ENCODE measurements at places on chromosomes 2 and 18.

DNA sequence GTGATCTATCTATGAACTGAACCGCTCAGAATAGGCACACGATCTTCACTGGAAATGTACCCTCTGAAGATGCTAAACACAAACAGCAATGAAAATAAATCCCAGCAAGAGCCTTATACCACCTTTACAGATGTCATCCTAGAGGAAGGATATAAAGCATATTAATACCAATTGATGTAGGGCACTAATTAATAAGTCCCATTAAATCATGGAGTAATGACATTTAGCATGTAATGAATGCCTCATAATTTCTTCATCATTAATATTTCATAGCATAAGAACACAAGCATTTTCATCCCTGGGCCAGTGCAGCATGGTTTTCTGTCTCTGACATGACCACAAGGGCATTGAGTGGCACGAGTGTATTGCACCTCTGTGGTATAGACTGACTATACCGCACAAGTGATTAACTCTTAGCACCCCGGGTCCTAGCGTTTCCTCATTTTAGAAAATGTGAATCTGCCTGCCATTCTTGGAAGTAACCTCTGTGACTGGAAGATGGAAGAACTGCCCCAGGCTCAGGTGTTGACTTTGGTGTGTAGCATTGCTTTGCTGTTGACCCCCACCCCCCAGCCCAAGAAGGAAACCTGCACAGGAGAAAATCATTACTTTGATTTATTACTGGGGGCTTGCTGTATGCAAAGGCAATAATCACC, 1.4 kb upstream of the TMEM178A start:
- DNase-seq: no peak

GRCh38 chr2:44351676-44352075, 9.6 kb downstream of the PREPL start:
- no peak for DNase-seq

GRCh38 chr18:6056171-6056910, 161.0 kb upstream of the TMEM200C start:
- DNase-seq: peak; percentile 79

GRCh38 chr2:57296795-57297517, 749.6 kb upstream of the VRK2 start:
- peak; percentile 2 for DNase-seq

- DNase-seq: peak; percentile 62
Observed at GRCh38 chr2:96407041-96407918, 71.7 kb downstream of the NCAPH start.

DNA sequence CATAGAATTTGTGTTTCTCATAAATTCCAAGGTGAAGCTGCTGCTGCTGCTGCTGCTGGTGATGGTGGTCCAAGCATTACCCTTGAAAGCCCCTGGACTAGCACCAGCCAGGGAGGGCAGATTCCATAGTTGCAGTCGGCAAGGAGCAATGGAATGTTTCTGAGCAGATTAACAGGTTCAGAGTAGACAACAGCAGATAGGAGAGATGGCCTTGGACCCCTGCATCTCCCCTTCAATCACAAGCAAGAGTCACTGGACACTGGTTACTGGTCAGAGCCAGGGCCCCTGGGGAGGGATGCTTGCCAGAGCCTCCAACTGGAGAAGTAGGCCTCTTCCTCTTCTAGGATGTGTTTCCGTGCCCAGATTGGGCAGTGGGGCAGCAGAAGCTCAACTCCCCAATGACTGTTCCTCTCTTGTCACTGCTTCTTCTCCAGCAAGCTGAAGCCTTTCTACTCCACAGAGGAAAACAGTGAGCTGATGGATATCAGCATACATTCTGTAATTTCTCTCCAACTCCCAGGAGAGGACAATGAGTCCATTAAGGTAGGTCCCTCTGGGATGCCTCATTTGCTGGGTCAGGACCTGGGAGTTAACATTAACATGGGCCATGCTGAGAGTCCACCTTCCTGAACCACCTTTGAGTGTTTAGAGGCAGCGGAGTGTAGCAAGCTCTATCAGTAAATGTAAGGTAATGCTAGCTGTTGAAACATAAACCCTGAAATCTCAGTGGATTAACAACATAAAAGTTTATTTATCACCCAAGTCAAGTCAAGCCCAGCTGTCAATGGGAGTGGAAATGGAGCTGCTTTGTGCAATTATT, 35.3 kb downstream of the MROH2A start:
- no peak for DNase-seq

GRCh38 chr2:100971221-100971620, 30.9 kb upstream of the RPL31 start:
- DNase-seq: no peak

DNA sequence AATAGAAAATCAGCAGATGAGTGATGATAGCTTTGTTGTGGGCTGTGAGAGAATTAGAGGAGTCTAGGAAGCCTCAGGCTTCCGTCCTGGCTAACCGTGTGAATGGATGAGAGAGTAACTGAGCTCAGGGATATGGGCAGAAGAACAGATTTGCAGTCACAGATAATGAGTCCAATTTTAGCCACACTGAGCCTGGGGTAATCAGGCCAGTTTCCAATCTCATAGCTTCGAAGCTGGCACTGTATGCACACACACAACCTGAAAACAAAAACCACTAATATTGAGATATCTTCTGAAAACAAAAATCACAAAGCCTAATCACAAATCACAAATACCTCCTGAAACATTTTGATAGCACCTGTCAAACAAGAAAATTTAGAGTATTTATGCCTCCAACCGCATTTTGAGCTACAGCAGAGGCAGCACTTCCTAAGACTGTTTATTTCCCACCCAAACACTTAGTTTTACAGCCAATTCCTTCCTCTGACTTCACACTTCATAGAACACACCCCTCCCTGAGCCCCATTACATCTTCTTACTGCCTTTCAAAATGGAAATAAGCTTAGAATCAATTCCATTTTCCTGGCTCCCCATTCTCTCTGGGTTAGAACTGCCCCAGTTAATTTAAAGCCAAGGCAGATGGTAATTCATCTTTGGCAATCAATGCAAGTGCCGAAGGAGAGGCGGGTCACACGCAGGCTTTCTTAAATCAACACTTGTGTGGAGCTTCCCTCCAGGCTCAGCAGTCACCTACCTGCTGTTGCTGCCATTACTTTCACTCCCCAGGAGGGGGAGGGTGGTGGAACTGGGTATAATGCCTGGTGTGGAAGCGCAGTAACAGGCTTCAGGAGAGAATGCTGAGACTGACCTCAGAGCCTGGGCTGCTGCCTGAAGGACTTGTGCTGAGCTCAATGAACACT, 18.9 kb downstream of the TTR start:
- no peak for DNase-seq

DNA sequence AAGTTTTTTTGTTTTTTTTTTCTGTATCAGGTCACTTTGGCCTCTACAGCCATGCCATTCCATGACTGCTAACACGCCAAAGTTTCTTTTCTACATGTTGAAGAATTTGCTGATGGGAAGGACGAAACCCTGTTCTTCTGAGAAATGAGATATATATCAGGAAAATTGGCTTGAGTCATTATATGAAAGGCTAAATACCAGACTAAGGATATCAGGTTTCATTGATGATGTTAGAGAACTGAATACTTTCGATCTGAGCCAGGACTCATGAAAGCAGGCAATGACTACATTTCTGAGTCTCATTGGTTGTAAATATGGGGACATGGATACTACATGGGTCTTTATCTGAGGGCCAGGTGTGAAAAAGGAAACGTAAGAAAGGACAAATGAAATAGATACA, 181.4 kb downstream of the OSR1 start:
- peak; percentile 40 for DNase-seq

DNA sequence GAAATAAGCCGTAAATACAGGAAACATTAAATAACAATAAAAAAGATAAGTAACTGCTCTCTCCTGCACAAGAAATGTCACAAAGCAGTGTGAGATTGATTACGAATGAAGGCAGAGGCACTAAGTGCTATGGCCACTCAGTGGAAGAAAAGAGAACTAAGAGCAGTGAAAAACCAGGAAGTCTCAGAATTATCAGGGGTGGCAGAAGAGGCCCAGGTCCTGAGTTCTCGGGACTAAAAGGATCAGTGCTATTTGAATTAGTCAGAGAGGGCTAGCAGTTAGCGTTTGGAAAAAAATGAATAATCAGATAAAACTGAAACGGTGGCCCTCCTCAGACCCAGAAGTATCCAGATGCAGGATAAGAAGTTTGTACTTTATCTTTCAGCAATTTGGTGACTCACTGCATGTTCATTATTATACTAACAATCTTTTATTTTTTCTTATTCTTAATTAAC, 367.1 kb downstream of the ZEB2 start:
- peak; percentile 76 for DNase-seq

Measured in fibroblast of skin of back (primary cell).